ENCODE measurements at places on chromosomes 16 and 17.

DNA sequence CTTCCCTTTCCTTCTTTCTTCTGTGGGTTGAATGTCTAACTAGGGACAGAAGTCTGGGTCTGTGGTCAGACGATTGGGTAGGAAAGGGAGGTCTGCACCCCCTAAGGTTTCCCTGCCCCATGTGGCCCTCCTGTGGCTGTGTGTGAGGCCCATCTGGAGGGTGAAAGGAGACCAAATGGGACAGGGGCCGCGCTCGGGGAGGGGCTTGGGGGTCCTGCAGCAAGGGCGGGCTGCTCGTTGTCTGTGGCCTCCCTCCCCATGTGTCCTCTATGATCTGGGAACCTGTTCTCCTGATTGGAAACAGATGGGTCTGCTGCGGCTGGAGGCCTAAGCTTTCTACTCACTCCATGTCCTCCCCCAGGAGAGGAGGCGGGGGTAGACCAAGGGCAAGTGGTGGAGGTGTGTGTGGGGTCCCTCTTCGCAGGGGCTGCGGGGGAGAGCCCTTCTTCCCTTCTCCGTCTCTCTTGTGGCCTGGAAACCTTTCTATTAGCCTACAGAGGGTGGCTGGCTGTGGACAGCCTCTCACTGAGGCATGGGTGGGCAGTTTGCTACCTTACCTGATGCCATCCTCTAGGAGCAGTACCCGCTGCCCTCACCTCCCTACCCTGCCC, 18.6 kb downstream of the IGFBP4 start:
- DNase-seq, result no peak

GRCh38 chr16:62105244-62105643, 69.0 kb upstream of the CDH8 start:
- DNase-seq, result no peak

DNA sequence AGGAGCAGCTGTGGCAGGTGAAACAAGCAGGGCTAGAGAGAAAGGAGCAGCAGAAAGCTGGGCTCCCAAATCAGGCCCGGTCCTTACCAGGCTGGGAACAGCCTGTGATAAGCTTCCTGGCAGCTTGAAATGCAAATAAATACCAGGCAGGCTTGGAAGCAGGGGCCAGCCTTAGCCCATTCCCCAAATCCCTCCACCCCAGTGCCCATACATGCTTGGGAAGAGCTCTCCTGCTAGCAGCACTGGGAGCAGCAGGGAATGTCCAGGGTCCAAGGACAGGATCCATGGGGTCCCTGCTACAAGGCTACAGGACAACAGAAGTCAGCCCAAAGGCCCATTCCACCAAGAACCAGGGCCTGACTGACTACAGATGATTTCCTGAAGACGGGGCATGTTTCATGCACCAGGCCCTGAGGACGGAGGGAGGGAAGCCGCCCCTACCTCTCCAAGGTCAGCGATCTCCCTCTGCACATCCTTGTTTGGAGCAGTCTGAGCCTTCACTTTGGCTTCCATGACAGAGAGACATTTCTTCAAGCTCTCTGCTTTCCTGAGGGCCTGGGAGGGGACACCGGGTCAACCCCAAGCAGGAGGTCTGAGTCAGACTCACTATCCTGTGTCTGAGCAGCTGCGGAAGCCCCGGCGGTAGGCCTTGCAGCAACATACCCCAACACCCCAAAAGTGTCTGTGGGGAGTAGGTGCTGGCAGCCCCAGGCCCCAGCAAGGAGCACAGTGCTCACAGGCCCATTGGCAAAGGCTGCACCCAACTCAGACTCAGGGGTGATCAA, 2.6 kb upstream of the EXOSC6 start:
- DNase-seq, result no peak

- no peak for DNase-seq
Measured at GRCh38 chr17:81672504-81672903, 6.0 kb downstream of the CCDC137 start.

- no peak for DNase-seq
Measured at GRCh38 chr17:62965174-62965685, 805 bp upstream of the TANC2 start.

GRCh38 chr16:79100447-79100846, 500.1 kb downstream of the MAF start:
- no peak for DNase-seq

DNA sequence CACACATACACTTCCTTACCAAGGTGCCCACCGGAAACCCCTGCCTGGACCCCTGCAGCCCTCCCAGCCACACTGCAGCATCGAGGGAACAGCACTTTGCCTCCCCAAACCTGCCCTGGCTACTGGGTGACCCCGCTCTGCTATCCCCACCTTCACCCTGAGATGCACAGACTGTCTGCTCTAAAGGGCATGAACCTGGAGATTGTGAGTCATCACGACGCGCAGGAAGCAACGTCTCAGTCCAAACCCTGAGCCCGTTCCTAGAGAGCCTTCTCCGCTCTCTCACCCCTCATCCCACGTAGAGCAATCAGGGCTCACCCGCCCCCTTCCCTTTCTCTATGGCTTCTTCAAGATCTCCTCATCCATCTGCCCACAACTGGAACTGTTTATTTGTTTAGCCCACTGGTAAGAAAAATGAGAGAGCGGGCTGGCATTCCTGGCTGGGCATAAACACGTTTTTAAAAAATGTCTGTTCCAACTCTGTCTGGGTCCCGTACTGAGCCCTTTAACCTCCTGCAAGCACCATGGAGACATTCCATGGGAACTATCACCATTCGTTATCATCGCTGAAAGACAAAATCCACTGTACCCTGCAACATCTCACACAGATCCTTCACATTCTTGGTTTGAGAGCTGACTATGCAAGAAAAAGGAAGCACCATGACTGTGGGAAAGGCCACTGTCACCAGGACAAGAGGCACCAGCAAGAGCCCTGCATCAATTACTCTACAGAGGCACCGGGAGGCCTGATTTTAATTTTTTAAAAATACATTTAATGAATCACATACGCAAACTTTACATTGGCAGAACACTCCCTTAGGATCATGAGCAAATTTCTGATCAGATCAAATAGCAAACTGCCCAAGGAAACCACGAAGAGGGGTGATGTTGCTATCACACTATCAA, 28.2 kb downstream of the ZFHX3 start:
- DNase-seq, result no peak

DNA sequence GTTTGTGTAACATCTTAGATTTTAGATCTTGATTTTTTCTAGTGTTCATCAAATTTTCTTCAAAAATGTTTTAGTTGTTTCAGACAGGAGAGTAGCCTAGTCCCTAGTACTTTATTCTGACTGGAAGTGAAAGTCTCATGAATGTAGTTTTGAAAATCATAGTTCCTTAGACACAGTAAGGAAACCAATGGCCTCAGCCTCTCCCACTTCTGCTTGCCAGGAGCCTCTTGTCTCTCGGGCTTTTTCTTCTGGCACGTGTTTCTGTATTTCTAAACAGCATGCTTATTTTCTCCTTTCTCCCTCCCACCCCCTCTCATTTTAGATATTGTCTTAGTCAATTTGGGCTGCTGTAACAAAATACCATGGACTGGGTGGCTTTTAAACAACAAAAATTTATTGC, 9.8 kb downstream of the SLFN5 start:
- no peak for DNase-seq

GRCh38 chr16:85869785-85870558, 29.0 kb upstream of the IRF8 start:
- DNase-seq, result no peak

DNA sequence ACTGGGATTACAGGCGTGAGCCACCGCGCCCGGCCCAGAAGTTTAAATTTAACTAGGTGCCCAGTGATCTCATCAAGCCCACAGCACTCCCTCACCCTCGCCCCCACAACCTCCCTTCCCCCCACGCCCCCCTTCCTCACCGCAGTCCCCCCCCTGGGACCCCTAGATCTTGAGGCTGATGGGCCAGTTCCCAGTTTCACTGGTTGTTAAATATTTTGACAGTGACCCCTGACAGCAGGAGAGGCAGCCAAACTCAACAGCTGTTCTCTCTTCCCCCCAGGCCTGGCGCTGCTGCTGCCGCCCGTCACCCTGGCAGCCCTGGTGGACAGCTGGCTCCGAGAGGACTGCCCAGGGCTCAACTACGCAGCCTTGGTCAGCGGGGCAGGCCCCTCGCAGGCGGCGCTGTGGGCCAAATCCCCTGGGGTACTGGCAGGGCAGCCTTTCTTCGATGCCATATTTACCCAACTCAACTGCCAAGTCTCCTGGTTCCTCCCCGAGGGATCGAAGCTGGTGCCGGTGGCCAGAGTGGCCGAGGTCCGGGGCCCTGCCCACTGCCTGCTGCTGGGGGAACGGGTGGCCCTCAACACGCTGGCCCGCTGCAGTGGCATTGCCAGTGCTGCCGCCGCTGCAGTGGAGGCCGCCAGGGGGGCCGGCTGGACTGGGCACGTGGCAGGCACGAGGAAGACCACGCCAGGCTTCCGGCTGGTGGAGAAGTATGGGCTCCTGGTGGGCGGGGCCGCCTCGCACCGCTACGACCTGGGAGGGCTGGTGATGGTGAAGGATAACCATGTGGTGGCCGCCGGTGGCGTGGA, 15.6 kb downstream of the QPRT start:
- no peak for DNase-seq

- DNase-seq, result no peak
Measured at GRCh38 chr16:15876503-15876902, 11.9 kb downstream of the CEP20 start.

GRCh38 chr16:62177351-62178203, 141.3 kb upstream of the CDH8 start:
- no peak for DNase-seq

- no peak for DNase-seq
Measured at GRCh38 chr16:77014441-77014840, 176.5 kb upstream of the MON1B start.

- no peak for DNase-seq
Measured at GRCh38 chr16:2614761-2615191, 67.5 kb upstream of the KCTD5 start.

DNA sequence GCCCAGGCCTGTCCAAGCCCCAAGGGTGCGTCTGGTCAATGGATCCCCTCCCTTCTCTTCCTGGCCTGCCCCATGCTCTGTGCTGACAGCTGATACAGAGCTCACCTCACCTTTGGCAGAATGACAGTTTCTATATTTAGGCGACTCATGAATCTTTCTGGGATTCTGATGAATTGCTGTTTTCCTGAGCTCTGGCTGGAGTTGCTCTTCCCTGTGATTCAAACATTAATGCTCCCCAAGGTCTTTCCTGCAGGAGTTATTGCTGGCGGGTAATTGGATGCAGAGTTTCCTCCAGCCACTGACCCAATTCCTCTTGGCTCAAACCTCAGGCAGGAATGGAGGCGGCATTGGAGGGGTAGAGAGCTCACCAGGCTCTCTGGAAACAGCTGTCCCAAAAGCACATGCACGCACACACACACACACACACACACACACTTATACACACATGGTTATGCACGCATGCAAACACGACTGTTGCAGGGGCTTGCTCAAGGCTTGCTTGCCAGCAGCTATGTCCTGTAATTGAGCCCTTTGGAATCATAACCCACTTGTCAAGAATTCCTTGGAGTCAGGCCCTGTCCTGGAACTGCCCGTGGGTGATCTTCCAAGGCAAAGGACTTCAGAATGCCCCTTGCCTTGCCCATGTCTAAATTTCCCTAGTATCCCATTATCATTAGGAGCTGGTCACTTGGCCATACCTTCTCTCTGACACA, 128.8 kb downstream of the ASIC2 start:
- DNase-seq, result no peak

Measured in NCI-H446 treated with DMSO at 0.1 percent for 48 hours (cell line).